ENCODE measurements at places on chromosomes 2 and 18.

DNA sequence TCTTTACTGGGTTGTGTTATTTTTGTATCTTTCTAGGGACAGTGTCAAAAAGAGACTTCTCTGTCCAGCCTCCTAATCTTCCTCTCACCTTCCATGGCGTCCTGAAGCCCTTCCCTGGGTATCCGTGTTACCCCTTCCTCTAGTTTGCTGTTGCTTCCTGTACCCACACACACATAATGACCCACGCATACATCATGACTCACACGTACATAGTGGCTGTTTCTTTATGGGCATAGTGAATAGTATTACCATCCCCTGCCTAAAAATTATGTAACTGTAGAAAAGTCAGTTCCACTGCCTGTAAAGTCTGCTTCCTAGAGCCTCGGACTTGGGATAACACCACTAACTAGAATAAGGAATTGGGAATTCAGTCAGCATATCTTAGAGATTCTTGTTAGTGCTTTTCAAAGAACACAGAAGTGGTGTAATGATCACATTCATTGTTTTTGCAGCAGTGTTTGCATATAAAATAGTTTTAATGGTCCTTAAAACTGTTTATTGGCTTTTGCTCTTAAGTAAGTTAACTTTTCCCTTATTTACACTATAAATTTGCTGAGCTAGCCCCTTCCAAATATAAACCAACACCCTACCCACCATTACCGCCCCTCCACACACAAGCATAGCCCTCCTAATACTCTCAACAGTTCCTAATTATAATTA lies 308.4 kb upstream of the RAB12 start:
- peak; percentile 17 for DNase-seq

GRCh38 chr2:128442053-128442751 lies 123.5 kb upstream of the HS6ST1 start:
- no peak for DNase-seq

DNA sequence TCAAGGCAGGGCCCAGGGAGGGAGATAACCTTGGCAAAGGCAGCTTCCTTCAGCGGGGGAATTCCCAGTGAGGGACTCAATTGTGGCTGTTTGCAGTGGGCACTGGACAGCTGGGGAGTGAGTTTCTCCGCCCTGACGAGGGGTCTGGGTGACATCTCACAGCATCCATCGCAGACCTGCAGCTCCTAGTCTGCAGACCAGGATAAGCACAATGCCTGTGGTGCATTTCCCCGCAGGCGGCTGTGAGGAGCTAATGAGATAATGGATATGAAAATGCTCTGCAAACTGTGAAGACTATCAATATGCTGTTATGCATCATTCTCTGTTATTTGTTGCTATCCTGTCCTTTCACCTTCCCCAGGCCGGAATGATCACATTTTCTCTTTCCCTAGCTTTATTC lies 30.0 kb upstream of the CYP1B1 start:
- no peak for DNase-seq

DNA sequence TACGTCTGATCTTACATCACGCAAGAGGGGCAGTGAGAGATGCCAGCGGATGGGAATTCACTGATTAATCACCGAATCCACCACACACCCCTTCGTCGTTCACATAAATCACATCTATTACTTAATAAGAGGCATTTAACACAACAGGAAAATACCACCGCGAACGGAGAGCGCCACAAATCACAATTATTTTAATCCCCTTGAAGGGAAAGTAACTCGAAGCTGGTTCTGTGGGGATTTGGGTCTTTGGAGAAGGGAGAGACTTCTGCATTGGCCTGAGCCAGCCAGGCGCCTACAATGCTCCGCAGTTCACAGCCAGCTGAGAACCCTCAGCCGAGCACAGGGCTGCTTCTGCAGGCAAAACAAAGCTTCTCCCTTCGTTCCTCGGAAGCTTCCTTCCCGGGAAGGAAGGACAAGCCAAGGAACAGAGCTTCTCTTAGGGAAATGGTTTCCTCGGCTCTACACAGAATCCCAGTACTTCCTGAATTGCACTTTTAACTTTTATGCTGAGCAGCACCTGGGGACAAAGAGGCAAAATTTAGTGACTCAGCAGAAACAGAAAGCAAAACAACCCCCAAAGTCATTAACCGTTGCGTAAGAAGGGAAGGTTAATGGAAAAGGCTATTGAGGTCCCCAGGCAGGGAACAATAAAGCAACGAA lies at the start of gene LRP1B:
TSS of gene LRP1B (minus strand) at position 7 of the 660 bp plus-strand sequence. CDS start 287 bp downstream, outside the sequence.
- DNase-seq = peak; percentile 36

DNA sequence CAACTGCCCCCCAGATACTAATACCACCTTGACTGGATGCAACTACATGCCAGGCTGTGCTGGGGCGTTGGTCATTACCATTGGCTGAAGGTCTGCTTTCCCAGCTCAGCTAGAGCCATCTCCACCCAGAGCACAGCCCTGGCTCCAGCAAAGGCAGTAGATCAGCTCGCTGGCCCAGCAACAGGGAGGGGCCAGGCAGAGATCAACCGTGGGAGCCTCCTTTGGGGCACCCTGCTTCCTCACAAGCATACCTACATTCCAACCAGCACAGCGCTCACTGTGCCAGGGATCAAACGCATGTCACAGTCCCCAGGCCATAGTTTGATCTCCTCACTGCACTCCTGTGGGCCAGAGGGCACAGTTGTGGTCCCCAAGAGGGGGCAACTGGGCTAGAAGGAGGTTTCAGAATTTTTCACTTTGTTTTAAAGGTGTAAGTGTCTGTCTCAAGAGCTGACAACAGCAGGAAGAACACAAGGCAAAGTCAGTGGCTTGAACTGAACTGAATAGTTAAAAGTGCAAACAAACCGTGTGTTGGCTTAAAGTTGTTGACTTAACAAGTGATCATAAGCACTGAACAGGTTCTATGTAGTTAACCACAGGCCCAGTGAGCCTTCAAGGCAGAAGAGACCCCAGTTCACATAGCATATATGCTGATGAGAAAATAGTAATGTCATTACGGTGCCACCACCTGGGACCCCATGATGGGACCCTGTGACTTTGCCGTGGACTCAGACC lies 70.1 kb upstream of the BZW1 start:
- DNase-seq = no peak

DNA sequence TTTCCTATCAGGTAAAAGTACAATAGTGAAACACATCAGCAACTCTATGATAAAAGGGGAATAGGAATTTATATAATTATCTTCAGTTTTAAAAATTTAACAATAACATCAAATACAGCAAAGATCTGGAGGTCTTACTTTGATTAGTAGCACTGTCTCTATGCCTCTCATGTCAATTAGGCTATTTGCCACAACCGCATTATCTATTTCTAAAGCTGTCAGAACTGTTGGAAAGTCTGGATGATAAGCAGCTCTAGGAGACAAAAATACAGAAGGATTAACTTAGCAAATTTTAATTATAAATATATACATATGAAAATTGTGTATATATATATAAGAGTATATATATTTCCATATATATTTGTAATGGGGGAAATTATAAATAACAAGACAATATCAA lies 45.1 kb downstream of the SMC6 start:
- DNase-seq = no peak

GRCh38 chr2:205680903-205681302 lies 1.4 kb upstream of the NRP2 start:
- no peak for DNase-seq

DNA sequence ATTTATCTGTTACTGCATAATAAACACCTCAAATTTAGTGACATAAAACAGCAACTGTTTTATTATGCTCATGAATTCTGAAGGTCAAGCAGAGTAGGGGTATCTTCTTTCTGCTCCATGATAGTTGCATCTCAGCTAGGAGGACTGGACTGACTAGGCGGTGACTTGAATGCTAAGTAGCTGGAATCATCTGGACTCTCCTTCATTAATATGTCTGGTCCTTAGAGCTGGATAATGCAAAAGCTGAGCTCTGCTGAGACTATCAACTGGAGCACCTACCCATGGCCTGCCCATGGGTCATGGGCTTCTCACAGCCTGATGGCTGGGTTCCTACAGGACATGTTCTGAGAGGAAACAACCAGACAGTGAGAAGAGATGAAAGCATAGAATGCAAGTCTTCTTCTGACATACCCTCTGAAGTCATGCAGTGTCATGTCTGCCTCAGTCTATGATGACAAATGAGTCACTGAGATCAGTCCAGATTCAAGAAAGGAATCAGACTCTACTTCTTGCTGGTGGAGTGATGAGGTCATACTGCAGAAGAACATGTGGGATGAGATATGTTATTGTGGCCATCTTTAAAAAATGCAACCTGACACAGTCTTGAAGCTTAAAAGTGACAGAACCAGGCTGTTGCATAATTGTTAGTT lies 174.2 kb upstream of the OSR1 start:
- DNase-seq = peak; percentile 77

DNA sequence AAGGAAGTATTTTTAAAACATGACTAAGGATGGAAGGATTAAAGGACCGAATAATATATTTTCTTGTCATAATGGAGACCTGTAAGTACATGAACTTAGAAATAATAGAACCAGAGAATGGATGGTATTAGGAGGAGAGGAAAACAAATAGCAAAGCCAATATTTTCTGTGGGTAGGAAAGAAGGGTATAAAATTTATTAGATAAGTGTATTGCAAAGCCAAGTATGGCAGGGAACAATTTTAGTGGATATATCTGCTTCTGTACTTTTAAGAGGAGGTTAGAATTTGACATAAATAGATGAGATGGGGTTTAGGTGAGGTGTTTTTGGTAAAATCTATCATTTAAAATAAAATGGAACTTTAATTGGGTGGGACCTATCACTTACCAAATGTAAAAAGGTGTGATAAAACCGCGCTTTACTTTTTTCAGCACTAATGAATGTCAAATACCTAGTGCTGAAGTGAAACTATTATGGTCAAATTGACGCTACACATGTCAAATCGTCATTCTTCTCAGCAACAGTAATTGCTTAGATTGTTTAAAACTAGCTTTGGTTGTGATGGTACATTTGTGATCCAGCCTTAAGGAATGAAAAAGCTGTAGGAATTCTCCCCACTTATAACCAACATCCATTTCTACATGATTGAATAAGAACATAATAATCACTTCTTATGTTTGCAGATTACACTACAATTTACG lies 78.1 kb upstream of the ZEB2 start:
- DNase-seq = no peak

- DNase-seq = peak; percentile 43
Measured at GRCh38 chr2:101149241-101150192, 1.7 kb downstream of the TBC1D8 start.

DNA sequence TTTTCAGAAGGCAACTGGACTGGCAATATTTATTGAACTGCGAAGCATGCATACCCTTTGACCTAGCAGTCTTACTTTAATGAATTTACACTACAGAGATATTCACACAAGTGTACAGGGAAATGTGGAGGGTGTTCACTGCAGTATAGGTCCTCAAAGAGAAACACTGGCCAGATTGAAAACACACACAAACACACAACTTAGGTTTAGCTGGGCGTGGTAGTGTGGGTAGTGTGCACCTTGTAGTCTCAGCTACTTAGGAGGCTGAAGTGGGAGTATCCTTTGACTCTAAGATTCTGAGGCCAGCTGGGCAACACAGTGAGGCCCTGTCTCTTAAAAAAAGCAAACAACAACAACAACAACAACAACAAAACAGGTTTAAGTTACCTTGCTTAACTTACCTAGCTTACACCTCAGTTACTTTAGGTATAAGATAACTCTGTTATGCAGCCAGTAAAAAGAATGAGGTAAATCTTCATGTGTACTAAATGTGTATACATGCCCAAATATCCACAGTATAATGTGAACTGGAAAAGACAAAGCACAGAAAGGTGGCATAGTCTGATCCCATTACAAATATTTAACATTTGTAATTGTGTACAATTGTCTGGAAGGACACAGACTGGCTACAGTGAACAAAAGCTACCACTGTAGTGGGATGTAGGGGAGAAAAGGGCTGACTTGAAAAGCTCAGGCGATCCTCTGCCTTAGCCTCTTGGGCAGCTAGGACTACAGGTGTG lies 105.9 kb upstream of the FZD5 start:
- DNase-seq = no peak

- no peak for DNase-seq
Measured at GRCh38 chr2:108579623-108580022, 45.4 kb downstream of the LIMS1 start.

- DNase-seq = no peak
Measured at GRCh38 chr2:101311696-101312017, 3.2 kb upstream of the RNF149 start.

DNA sequence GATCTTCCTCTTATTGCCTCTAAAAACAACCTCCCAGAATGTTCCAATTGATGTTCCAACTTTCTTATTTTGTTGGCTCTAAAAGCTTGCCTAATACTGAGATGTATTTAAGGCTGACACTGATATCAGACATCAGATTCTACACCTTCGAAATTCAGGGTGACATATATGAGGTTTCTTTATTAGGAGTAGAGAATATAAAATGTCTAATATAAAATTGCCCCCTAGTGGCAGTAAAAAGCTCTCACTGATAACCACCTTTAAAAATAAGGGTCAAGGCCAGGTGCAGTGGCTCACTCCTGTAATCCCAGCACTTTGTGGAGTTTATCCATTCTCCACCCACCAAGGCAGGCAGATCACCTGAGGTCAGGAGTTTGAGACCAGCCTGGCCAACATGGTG lies 789.7 kb upstream of the SLC39A10 start:
- peak; percentile 26 for DNase-seq

- no peak for DNase-seq
Measured at GRCh38 chr2:105578166-105578565, 166.5 kb upstream of the NCK2 start.

DNA sequence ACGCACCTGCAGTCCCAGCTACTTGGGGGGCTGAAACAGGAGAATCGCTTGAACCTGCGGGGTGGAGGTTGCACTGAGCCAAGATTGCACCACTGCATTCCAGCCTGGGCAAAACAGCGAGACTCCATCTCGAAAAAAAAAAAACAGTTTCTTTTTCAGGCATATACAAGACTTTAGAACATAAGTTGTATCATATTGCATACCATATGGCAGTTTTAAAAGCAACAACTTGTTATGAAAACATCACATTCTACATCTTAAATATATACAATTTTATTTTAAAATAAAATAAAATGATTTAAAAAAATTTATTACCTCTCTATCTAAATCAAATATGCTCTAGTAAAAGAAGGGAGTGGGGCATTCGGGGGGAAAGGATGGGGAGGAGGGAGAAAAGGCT lies 39.4 kb upstream of the SP5 start:
- no peak for DNase-seq

- no peak for DNase-seq
Measured at GRCh38 chr2:121976926-121977325, 221.5 kb downstream of the TSN start.

DNA sequence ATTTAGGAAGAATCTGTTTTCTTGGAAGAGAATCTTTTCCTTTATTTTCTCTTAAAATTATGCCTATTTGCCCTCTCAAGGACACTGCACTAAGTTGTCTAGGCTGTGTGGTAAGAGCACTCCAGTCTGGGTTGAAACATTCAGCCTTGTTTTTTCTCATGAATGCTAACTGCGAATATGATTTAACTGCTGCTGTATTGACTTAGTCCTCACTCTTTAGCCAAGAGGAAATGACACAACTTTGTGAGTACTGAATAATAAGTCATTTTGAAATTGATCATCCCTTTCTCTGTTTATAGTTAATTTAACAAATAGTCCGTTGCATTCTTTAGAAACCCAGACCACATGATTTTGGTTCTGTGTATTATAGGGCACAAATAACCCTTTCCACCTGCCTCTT lies 4.5 kb upstream of the RND3 start:
- DNase-seq = peak; percentile 77

Data from epithelial cell of esophagus (primary cell).